ENCODE measurements at places on chromosomes 6 and 20. TPM values are rescaled to one million over a fixed set of nuclear protein-coding genes. Genes with fewer than 3 reads are reported as not detected.
A peak's percentile ranks its signal among the peaks of the same experiment; 100 is the strongest.

GRCh38 chr6:73309785-73310502 is 44.1 kb downstream of the DPPA5 start:
- no peaks in the 10 kb centered on the region for H3K36me3 ChIP-seq
- no peak overlapping the region for H3K27ac ChIP-seq
- H3K4me3 ChIP-seq: peak overlapping the region; percentile 48
- peaks cover 24% of the 10 kb centered on the region for H3K27me3 ChIP-seq

ARFGEF3 gene
- 0.78 TPM for total RNA-seq

DNA sequence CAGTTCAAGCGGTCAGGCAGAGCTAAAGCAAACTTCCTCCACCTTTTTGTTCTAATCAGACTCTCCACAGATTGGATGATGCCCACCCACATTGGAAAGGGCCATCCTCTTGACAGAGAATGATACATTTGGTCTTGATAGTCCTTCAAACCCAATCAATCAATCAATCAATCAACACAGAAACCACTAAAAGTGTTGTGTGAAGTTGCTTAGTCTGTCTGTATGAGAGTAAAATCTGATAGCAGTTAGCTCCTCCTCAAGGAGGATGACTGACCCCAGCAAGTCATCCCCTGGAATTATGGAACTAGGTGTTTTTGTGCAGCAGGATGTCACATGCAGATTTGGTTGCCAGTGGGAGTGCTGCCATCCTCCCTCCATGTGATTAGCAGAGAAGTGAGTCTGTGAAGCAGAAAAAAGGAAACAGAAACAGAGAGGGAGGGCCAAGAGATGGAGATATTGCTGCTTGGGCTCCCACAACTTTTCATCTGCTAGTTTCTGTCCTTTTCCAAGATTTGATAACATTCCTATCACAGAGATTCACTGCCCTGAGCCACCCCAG is 32.0 kb upstream of the SSTR4 start:
- no peaks in the 10 kb centered on the region for H3K36me3 ChIP-seq
- no peak for DNase-seq
- no peaks in the 10 kb centered on the region for H3K27me3 ChIP-seq
- no peak overlapping the region for H3K27ac ChIP-seq
- no peak overlapping the region for H3K4me3 ChIP-seq
- H3K4me1 ChIP-seq: no peaks in the 10 kb centered on the region

DNA sequence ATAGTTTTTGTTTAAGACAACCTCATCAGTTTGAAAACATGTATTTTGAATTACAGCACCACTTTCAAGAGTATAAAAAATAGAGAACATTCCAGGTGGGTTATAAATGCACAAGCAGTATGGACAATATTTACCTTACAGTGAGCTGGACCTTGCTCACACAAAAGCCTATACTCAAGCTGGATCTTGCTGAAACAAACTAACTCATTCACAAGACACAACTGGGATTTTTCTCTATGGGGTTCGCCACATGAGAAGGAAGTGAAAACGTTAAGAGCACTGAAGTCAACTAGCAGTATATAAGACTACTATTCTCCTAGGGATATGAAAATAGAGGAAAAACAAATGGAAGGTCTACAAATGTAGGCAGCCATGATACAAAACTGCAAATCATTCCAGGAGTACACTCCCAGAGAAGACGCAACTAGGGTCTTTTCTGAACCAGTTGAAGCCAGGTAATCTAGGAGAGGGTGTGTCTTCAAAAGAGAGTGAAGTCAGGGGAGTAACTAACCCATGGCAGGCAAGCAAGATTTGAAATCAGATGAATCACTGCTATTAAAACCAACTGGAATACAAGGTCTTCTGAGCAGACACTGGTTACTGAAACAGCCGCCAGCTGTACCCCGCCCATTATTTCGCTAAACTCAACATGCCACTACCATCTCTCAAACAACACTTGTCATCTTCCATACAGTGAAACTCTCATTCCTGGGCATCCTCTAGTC is 26.5 kb downstream of the STAU1 start:
- DNase-seq: no peak
- H3K27ac ChIP-seq: no peak overlapping the region
- no peaks in the 10 kb centered on the region for H3K27me3 ChIP-seq
- H3K4me3 ChIP-seq: no peak overlapping the region
- H3K4me1 ChIP-seq: peaks cover 2% of the 10 kb centered on the region
- H3K36me3 ChIP-seq: peaks cover 12% of the 10 kb centered on the region

VWA7 gene
- total RNA-seq: 3.2 TPM

NR2E1 gene
- not detected for total RNA-seq

DNA sequence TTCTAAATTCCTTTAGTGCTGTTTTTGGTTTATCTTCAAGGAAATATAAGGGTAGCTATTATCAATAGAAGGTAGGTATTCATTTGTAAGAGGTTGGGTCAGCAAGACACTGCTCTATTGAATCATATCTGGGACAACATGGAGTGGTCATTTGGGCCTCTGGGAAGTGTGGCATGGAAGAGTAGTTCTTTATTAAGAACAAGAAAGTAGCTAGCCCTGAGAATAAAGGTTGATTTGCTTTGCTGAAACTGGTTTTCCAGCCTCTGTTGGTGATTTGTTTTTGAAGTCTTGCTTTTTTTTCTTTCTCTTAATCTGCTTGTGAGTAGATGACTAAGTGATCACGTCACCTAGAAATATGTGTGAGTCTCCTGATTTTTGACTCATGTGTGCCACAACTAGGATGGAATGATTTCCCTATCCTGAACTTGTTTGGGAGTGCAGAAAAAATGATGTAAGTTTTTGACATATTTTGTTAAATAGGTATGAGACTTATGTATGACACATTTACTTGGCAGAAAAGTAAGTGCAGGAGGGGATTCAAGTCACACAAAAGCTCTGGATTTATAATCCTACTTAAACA is 381.8 kb downstream of the CENPW start:
- peaks cover 10% of the 10 kb centered on the region for H3K4me1 ChIP-seq
- H3K27me3 ChIP-seq: no peaks in the 10 kb centered on the region
- no peak for DNase-seq
- H3K27ac ChIP-seq: no peak overlapping the region
- no peak overlapping the region for H3K4me3 ChIP-seq
- H3K36me3 ChIP-seq: no peaks in the 10 kb centered on the region

DNA sequence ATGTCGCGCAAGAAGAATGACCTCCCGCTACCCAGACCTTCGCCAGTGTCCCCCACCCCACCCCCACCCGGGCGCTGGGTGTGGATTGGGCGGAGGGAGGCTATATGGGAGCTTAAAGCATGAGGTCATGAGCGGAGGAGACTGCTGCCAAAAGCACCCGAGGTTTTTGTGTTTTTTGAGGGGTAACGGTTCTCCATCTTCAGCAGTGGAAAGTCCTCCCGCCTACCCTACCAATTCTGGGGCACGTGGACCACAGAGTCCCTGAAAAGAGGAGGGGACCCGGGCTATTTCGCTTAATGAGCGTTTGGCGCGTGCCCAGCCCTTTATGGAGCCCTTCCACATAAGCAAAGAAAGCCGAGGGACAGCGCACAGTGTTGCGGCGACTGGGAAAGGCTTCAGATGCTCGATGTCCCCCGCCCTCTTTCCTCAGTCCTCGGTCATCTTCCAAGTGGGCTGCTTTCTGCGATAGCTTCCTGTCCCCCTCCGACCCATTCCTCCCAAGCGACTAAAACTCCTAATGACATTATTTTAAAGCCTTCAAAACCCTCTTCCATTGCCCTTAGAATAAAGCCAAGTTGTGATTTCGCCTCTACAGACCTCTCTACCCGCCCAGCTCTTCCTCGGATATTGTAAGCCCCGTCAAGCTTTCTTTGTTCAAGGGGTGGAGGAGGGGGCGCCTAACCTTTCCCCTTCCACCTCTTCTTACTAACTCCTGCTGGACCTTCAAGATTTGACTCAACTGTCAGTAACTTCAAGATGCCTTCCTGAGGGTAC is 2.1 kb upstream of the TRERF1 start:
- H3K36me3 ChIP-seq: no peaks in the 10 kb centered on the region
- H3K27me3 ChIP-seq: no peaks in the 10 kb centered on the region
- no peak for DNase-seq
- no peaks in the 10 kb centered on the region for H3K4me1 ChIP-seq
- peak overlapping the region; percentile 74 for H3K4me3 ChIP-seq
- peak overlapping the region; percentile 49 for H3K27ac ChIP-seq

DNA sequence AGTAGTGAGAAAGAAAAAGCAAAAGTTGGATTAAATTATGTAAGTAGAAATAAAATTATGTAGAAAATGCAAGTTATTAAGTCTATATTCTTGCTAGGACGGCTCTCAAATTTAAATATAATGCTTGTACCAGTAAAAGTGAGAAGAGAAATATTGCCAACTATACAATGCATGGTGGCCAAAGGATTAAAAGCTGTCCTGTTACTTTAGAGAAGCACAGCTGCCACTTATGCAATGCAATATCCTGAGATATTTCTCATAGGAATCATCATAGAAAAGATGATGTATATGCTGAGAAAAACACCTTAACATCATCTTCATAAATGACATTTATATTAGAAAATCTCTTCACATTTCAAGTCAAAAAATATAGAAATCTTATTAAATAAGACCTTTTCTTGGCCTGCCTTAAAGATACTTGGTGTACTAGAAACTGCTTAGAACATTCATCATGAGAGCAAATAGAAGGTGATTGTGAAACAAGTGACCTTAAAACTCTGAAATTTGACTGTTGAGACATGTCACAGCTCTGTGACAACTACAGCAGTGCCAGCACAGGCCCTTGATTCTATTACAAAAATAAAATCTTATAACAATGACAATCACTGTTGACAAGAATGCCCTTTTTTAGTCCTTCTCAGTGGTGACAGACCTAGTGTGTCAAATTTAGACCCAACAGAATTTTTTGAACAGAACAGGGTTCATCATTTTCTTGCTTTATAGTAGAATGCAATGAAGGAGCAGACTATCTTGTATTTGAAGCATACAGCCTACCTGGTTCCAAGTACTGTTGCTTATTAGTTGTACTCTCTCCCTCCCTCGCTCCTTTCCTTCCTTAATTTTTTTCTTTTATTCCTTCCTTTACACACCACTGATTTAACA is 173.1 kb downstream of the CLVS2 start:
- H3K4me3 ChIP-seq: no peak overlapping the region
- DNase-seq: peak; percentile 22
- H3K27me3 ChIP-seq: no peaks in the 10 kb centered on the region
- H3K36me3 ChIP-seq: no peaks in the 10 kb centered on the region

SYNCRIP gene
- total RNA-seq: 43.0 TPM

DNA sequence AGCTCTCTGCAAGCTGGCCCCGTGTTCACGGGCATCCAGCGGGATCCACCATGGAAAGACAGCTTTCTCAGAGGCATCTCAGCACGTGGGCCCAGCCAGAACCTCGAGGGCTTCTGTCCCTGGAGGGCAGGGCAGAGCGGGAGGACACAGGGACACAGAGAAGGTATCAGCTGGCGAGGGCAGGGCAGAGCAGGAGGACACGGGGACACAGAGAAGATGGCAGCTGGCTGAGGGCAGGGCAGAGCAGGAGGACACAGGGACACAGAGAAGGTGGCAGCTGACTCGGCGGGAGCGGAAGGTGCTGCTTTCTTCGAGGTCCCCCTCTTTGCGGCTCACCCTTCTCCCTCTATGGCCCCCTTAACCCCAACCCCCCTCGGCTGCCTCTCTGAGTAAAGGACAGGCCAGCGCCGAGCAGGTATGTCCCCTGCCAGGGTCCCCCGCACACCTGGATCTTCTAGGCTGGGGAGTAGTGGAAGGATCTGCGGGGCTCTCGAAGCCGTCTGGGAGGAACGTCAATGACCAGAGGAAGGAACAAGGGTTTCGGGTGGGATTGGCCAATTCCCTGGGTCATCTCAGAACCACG is 28.9 kb upstream of the BHLHE23 start:
- no peak overlapping the region for H3K27ac ChIP-seq
- H3K4me1 ChIP-seq: no peaks in the 10 kb centered on the region
- H3K4me3 ChIP-seq: no peak overlapping the region
- DNase-seq: no peak
- H3K27me3 ChIP-seq: peaks cover 53% of the 10 kb centered on the region
- no peaks in the 10 kb centered on the region for H3K36me3 ChIP-seq

GSTA3 gene
- not detected for total RNA-seq

GRCh38 chr6:170117111-170117972 is 173.5 kb downstream of the DLL1 start:
- no peaks in the 10 kb centered on the region for H3K36me3 ChIP-seq
- no peak for DNase-seq
- H3K27me3 ChIP-seq: no peaks in the 10 kb centered on the region
- no peaks in the 10 kb centered on the region for H3K4me1 ChIP-seq
- H3K4me3 ChIP-seq: no peak overlapping the region

NOTCH4 gene
- total RNA-seq: 11.3 TPM

DNA sequence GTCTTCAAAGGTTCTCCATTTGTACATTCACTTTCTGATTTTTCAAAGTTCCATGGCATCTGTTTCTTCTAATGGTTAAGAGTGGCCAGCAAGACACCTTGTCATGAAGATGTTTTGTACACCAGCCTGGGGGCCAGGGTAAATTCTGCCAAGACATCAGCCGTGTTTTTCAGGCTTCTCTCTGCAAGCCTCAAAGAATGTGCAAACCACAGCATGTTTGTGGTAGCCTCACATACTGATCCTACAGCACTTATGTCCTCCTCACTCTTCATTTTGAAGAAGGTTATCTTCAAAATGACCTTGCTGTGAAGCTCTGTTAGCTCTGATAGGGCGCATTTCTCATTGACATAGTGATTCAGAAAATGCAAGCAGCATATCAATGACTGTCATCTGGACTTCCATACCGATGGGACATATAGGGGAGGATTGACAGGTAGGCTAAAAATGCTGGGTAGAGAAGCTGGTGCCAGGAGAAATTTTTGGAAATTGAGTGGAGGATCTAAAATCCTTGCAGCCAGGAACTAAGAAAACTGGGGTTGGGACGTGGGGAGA is 59.3 kb upstream of the SPTLC3 start:
- no peak for DNase-seq
- no peak overlapping the region for H3K4me3 ChIP-seq
- no peaks in the 10 kb centered on the region for H3K27me3 ChIP-seq
- no peak overlapping the region for H3K27ac ChIP-seq

DNA sequence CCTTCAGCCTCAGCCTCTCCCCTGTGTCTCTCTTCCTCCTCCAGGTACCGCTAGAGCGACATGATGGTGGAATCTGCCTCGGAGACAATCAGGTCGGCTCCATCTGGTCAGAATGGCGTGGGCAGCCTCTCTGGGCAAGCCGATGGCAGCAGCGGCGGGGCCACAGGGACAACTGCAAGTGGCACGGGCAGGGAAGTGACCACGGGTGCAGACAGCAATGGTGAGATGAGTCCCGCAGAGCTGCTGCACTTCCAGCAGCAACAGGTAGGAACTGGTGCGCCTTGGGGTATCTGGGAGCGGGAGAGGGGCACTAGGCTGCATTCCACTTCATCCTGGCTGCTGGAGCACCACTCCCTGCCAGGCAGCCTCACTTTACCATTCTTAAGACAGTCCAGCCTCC is 19.5 kb downstream of the FOXP4 start:
- DNase-seq: no peak
- H3K4me1 ChIP-seq: peaks cover 8% of the 10 kb centered on the region
- no peaks in the 10 kb centered on the region for H3K27me3 ChIP-seq
- H3K27ac ChIP-seq: no peak overlapping the region
- H3K4me3 ChIP-seq: no peak overlapping the region

LINC00237 gene
- total RNA-seq: not detected

DNA sequence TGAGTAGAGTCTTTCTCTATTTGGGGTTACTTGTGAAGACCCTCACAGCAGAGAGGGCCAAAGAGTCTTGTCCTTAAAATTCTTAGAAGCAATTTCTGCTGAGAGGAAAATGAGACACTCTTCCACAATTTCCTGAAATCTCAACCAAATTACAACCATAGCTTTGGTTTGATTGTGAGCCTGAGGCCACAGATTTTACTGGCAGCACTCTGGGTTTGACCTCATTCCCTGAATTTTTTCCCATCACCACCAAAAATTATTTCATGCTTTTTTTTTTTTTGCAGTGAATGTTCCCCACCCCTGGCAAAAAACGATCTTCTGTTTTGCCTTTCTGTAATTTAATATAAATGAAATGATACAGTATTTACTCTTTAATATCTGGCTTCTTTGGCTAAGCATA is 125.5 kb downstream of the THEMIS start:
- no peak overlapping the region for H3K27ac ChIP-seq
- H3K4me1 ChIP-seq: no peaks in the 10 kb centered on the region
- no peak overlapping the region for H3K4me3 ChIP-seq
- no peaks in the 10 kb centered on the region for H3K36me3 ChIP-seq
- no peak for DNase-seq

All from gastrocnemius medialis (tissue), 4 donors.